ENCODE measurements at places on chromosomes 6 and 20. TPM values are rescaled to one million over a fixed set of nuclear protein-coding genes. Genes with fewer than 3 reads are reported as not detected.

C20orf144 gene
- not detected for total RNA-seq

GNRH2 gene
- not detected for total RNA-seq

CLIC5 gene
- total RNA-seq, result 3.5 TPM

TRIM38 gene
- total RNA-seq, result 28.5 TPM

CLVS2 gene
- total RNA-seq, result not detected

MDFI gene
- 3.4 TPM for total RNA-seq

MLN gene
- not detected for total RNA-seq

HLA-DQA2 gene
- not detected for total RNA-seq

TBX18 gene
- 2.4 TPM for total RNA-seq

DLL1 gene
- 2.1 TPM for total RNA-seq

C6orf163 gene
- not detected for total RNA-seq

PLTP gene
- 10.4 TPM for total RNA-seq

NRSN1 gene
- 0.15 TPM for total RNA-seq

SLC22A23 gene
- total RNA-seq, result 0.35 TPM

SRSF12 gene
- 5.7 TPM for total RNA-seq

OTOR gene
- total RNA-seq, result not detected

DAAM2 gene
- 1.7 TPM for total RNA-seq

MATN4 gene
- total RNA-seq, result not detected

OR2B6 gene
- total RNA-seq, result not detected

Data from renal cortical epithelial cell (primary cell).